Stimulated activated CD4-positive, alpha-beta T cell treated with anti-CD3 and anti-CD28 coated beads, Interleukin-1b, Interleukin-23, amount 100 ng/mL, for 1 hour (primary cell): ENCODE measurements at places on chromosomes 7 and 10.

DNA sequence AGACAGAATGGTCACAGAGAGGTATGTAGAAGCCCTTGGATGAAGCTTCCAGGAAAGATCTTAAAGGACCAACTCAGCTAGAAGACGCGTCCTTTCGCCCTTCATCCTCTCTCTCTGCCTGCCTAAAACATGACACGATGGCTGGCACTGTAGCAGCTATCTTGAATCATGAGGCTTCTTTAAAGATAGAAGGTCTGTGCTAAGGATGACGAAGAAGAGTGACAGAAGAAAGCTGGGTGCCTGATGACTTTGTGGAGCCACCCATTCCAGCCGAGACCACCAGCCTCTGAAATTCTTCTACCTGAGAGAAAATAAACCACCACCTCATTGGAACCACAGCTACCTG, 25.5 kb downstream of the WDR86 start:
- no peak for DNase-seq

- DNase-seq, result peak; percentile 36
Observed at GRCh38 chr7:123624527-123625183, 23.0 kb downstream of the ASB15 start.

GRCh38 chr10:14365266-14365665, 34.5 kb upstream of the FRMD4A start:
- DNase-seq, result no peak

GRCh38 chr10:114477285-114477684, 73.0 kb upstream of the AFAP1L2 start:
- DNase-seq, result no peak

GRCh38 chr7:50207686-50208255, 96.7 kb upstream of the IKZF1 start:
- DNase-seq, result no peak

GRCh38 chr10:72567421-72567820, 58.5 kb downstream of the MICU1 start:
- DNase-seq, result no peak

GRCh38 chr7:104124893-104125477, 82.8 kb downstream of the ORC5 start:
- DNase-seq, result no peak

GRCh38 chr7:1893036-1893435, 223.0 kb downstream of the ELFN1 start:
- DNase-seq, result no peak

DNA sequence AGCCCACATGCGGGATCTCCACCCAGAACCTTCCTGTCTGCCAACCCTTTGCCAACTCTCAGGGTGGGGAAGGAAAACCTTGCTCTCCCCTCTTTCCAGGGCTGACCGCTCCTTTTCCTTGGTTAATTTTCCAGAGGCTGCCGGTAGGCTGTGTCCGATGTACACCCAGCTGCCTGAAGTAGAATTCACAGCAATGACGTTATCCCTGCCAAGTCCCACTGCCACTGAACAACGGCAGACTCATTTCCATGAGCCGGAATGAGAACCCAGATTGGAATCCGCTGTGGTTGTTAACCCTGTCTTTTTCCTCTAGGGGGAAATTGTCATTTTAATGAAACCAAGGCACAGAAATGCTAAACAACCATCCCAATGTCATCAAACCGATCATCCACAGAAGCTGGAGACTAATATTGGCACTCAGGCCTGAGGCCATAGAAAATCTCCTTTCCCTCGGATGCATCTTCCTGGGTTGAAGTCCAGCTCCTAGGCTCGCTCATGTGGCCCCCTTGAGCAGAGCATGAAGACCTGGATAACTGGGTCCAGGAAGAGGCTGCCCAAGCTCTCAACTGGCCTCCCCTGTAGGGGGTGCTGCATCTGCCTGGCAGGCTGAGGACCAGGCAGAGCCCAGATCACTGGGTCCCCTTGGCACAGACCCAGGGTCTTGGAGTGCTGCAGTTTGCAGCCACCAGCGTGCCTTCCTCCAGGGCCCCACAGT, 30.4 kb downstream of the KLRG2 start:
- DNase-seq, result no peak

DNA sequence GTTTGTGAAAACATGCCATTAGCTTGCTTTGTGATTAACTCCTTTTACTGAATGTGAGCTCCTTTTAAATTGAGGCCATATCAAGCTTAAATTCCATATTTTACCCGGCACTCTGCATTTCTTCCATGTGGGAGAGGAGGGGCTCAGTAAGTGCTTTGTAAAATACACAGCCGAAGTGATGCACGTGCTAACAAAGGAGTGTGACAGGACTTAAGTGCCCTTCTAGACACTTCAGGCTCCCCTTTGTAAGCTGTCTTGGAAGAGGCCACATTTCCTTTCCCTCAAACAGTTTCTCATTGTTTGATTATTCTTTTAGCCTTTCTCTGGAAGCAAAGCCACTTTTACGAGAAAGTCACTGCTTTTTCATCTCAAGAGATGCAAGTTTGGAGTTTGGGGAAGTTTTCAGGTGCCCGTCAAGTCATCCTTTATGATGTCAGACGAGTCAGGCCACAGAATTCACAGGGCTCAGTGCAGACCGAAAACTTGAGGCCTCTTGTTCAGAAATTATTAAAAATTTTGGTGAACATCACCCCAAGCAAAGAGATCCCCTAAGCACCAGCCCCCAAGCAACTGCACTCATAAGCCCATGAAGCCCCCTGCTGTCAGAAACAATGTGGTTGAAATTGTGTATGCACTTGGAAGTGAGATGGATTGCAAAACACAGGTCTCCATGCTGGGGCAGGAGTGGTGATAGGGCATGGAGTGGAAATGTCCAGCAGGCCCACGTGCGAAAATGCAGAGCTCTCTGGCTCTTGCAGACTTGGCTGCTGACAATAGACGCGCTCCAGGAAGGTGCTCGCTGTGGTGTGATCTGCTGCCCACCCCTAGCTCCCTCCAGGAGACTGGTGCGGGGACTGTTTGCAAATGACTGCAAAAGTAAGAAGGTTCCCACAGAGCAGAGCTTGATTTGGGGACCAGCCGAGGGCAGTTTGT, 11.5 kb downstream of the IKZF1 start:
- DNase-seq, result no peak
